ENCODE measurements at places on chromosomes 7 and 10.

DNA sequence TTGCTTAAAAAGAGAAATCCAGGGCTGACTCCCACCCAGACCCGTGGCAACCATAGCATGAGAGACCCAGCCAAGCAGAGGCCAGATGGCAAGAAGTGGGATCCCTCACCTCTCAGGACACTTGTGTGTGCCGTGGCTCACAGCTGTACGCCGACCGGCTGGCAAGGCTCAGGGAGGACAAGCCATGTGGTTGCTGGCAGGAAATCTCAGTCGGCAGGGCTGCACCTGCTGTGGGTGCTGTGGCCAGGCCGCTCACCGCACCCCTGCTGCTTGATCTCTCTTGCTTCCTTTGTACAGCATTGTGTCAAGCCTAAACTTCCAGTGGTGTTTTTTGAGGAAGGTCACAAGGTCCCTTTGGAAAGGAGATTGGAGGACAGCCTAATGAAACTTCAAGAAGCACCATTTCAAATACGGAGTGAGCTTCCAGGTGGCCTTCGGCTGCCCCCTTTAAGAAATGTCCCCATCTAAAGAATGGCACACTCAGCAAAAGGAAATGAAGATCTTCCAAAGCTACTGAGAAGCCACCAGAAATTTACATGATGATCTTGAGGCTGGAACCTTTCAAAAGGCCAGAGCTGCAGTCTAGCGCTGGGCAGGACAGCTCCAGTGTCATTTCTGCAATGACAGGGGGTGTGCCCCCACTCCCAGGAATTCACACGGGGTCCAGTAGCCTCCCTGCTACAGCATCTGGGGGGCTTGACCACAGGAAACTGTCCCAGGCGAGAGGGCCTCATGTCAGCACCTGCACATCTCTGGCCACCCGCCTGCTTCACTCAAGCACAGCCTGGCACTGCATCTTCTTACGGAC lies 409.0 kb upstream of the MGMT start:
- DNase-seq: peak; percentile 28

GRCh38 chr10:90598513-90598912 lies 259.3 kb downstream of the HTR7 start:
- DNase-seq: no peak

- peak; percentile 23 for DNase-seq
Observed at GRCh38 chr10:62243647-62243997, 25.0 kb downstream of the RTKN2 start.

DNA sequence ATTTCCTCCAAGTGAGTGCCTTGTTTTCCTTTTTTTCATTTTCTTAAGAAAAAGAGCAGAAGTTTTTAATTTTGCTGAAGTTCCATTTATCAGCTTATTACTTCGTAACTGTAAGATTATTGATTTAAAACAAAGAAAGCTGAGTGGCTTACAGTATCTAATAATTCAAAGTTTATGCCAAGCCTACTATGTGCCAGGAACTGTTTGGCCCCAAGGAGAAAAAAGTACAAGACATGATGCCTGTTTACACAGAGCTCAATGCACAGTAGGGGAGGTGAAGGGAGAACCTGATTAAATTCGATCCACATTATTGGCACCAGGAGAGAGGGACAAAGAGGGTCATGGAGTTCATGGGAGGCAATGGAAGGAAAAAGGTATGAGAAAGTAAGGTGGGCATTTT lies 419.3 kb upstream of the ZMIZ1 start:
- no peak for DNase-seq

DNA sequence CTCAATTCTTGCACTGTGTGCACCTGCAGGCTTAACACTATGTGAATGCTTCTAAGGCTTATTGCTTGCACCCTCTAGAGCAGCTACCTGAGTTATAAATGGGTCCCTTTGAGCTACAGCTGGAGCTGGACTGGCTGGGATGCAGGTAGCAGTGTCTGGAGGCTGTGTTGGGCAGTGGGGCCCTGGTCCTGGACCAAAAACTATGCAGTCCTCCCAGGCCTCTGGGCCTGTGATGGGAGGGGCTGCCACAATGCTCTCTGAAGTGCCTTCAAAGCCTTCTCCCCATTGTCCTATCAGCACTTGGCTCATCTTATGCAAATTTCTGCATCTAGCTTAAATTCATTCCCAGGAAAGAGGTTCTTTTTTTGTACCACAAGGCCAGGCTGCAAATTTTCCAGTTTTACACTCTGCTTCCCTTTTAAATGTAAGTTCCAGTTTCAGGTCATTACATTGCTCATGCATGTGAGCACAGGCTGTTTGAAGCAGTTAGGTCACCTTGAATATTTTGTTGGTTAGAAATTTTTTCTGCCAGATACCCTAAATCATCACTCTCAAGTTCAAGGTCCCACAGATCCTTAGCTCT lies 26.0 kb downstream of the KBTBD2 start:
- DNase-seq: no peak

DNA sequence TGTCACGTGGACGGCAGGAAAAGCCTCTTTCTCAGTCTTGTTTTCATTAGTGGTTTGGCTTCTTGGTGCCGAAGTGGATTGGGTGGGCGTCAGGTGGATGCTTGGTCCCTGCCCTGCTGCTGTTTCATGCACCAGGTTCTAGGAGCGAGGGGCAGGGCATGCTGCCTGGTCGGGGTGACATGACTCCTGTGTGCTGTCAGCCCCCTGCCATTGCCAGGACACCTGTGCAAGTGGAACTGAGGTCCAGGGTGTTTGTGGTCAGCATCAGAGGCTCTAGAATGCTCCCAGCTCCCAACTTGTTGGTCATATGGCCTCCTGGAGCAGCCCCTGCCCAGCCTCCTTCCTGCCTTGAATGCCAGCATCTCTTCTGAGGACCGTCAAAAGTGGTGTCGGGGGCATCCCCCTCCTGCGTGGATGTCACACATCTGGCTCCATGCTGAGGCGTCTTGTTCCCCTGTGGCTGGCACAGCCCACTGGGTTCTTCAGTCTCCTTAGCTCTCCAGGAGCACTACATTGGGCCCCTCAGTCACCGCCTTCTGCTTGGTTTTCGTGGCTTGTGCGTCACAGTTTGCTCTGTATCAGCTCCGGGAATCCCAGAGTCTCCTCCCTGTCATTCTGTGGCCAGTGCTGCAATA lies 24.8 kb downstream of the ADCY1 start:
- no peak for DNase-seq

DNA sequence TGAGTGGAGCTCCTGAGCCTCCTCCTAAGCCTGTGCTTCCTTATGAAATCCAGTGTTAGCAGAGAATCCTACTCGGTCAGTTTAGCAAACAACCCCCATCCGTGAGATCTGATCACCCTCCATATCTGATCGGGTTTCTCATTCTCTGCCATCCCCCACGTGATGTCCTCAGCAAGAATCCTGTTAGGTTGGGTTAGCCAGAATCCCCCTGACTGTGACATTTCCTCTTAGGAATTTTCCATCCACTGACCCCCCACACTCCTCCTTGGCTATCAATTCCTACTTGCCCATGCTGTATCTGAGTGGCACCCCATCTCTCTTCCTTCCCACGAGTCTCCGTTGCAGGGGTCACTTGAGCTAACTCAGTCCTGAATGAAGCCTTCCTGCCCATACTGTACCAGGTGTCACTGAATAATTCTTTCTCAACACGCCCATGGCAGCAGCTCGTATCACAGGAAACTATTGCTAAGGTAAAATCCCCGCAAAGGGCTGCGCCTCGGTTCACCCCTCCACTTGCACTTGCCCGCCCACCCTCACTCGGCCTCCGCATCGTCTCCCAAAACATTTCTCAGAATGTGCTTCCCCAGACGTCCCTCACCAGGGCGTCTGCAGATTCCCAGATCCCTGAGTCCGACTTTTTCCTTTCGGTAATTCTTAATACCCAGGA lies 44.1 kb downstream of the MYOF start:
- DNase-seq: no peak

GRCh38 chr10:77837248-77837924 lies 89.2 kb downstream of the DLG5 start:
- DNase-seq: peak; percentile 73

DNA sequence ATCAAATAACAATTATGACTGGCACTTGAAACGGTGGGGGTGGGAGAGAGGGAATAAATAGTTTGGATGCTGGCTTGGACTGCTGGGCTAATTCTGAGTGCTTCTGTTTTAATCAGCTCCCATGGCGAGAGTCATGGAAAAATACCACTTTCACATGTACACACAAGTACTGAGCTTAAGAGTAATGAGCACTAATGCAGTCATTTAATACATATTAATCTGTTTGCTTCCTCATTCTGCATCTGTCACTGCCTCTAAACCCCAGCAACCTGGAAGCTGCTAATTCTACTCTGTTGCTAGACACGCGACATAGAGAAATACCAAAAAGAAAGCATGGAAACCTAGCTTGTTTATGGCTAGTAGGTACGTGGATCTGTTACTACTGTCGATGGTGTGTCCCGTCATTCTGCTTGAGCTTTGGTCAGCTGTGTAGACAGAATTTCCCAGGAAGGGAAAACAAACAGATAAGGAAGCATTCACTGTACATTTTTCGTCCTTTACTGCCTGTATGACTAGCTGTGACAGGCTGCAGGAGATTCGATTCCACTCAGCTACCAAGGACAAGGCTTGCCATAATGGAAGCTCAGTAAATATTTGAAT lies 238.8 kb downstream of the BAMBI start:
- no peak for DNase-seq

- DNase-seq: no peak
Observed at GRCh38 chr10:75109459-75109778, 2.0 kb upstream of the SAMD8 start.

DNA sequence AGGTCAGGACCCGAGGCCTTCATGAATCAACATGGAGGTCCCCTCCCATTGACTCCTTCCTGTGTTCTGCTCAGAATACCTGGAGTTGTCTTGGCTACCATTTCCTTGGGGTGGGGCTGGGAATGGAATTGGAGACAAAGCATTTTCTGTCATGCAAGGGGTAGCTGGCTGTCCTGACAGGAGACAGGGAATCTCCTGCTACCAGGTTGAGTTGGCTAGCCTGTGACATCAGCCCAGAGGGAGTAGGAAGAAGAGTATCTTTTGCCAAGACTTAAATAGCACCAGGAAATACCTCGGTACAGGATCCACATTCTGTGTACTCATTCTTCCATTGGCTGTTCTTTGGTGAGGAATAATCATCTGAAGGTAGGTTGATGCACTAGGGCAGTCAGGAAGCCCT lies 4.9 kb downstream of the ZDHHC16 start:
- DNase-seq: no peak

- DNase-seq: no peak
Observed at GRCh38 chr10:3830946-3831345, 45.9 kb upstream of the KLF6 start.

DNA sequence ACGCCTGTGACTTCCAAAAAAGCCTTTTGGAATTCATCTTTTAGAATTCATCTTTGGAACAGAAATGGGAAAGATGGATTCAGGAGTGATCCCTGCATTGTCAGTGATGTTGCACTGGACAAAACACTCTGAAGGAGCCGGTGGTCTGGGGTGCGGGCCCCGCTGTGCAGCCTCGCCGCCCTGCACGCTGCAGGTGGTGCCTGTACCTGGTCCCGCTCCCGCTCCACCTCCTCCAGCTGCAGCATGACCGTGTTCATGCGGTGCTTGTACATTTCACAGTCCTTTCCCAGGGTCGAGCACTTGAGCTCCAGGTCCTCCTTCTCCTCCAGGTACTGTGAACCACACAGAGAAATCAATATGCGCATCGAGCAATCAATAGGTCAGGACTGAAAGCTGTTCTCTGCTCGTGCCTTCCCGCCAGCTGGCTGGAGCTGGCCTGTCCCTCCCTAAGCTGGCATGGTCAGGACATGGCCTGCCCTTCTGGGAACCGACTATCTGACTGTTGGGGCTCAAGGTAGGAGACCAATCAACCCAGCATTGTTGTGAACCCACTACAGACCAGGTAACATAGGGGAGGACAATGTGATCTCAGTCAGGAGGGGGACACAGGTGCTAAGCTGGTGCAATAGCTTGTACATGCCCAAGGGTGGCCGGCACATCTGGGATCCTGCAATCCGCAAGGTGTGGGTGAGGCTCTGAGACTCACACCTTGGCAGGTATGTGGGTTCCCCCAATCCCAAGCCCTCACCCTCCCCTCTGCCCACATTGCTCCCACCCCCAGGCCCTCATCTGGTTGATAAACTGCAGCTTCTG lies 93.8 kb upstream of the GNA12 start:
- no peak for DNase-seq

DNA sequence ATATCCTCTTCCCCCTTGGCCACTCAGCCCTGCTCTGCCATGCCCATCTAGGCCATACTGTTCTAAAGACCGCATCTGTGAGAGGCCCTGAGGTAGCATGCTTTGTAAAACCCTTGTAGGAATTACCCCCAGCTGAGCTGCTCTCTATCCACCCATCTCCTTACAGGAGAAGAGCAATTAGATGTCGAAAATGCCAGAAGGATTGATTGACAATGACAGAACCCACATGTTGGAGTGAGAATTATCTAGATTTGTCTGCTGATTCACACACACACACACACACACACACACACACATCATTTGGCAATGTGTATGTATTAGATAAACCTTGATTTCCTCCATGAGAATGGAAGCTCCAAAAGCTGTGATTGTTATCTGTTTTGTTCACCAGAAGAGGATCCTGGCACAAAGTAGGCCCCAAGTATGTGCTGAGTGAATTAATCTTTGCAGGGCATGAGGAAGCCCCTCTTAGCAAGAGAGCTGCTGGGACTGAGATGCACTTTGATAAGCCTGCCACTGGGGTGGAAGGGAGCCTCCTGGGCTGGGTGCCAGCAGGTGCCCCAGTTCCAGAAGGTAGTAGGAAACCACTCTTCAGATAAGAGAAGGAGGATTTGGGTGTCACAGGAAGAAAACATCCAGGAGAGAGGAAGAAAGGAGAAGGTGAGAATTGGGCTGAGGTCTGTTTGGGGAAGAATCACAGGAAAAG lies 187.5 kb upstream of the ADO start:
- no peak for DNase-seq
